Stimulated activated CD4-positive, alpha-beta T cell treated with anti-CD3 and anti-CD28 coated beads, Interleukin-15, amount 100 ng/mL, for 1 hour (primary cell): ENCODE measurements at places on chromosomes 11 and 22.
A peak's percentile ranks its signal among the peaks of the same experiment; 100 is the strongest.

- no peak for DNase-seq
Observed at GRCh38 chr11:64643256-64643881, 52.3 kb downstream of the SLC22A12 start.

GRCh38 chr11:104487046-104487806 is 323.3 kb upstream of the PDGFD start:
- no peak for DNase-seq

GRCh38 chr11:18309691-18310090 is 12.2 kb downstream of the HPS5 start:
- no peak for DNase-seq

DNA sequence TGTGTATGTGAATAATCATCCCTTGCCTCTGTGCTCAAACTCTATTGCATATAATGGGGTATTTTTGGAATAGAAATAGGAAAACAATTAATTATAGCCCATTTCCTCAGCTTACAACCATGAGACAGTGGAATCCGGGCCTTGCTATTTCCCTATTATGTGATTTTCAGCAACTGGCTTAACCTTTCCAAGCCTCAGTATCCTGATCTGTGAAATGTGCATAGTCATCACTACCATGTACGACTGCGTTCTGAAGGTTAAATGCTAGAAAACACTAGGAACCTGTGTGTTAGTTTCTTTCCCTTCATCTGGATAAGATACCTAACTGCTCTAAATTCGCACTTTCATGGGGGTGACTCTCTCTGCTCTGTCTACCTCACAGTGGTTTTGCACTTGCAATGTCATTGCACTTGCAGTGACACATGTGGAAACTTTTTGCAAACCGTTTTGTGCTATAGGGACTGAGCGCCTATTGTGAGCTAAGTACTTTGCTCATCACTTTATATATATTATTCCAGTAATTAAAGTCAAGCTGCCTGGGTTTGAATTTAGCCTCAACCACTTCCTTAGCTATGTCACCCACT is 48.3 kb downstream of the IRAG1 start:
- DNase-seq, result no peak

DNA sequence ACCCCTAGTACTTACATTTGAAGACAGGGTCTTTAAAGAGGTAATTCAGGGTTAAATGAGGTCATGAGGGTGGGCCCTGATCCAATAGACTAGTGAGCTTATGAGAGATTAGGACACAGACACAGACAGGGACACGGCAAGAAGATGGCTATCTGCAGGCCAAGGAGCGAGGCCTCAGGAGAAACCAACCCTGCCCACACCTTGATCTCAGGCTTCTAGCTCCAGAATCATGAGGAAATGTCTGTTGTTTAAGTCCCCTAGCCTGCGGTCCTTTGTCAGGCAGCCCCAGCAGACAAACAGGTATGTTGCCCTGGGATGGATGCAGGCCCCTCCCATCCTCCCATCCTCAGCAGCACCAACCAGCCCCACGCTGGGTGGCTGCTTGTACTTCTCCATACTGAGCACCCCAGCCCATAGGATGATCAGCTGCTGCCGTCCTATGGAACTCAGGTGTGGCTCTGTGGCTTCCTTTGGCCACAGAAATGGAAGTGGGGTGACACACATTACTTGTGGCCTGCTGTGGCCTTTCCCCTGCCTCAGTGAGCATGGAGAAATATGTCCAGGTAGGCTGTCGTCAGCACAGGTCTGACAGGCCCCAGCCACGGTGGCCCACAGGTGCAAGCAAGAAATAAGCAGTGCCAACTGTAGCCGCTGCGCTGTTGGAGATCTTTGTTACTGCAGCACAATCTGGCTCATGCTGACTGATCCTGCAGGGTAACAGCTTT is 7.9 kb downstream of the GNB1L start:
- DNase-seq, result no peak

- no peak for DNase-seq
Observed at GRCh38 chr11:2178906-2179494, 7.4 kb upstream of the TH start.

- no peak for DNase-seq
Observed at GRCh38 chr22:29050457-29050856, 11.2 kb downstream of the C22orf31 start.

- no peak for DNase-seq
Observed at GRCh38 chr11:74299015-74299414, 12.4 kb downstream of the P4HA3 start.

- DNase-seq, result no peak
Observed at GRCh38 chr11:2577031-2577990, 122.5 kb downstream of the KCNQ1OT1 start.

- no peak for DNase-seq
Observed at GRCh38 chr11:118441770-118442275, 5.5 kb downstream of the KMT2A start.

DNA sequence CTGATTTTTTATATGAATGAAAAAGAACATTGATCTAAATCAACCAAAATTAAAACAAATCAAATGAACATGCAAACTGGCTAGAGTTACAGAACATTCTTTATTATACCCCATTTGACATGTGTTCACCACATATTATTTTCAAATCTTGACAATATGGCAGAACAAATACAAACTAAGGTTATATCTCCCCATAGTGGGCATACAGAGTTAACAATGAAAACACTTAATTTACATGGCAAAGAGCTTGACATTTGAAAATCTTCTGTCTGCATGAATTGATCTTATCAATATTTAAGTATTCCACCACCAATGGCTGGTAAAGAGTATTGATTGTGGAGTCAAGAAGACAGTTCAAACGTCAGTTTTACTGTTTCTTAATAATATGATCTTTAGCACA is 197.9 kb upstream of the ANO3 start:
- DNase-seq, result no peak

DNA sequence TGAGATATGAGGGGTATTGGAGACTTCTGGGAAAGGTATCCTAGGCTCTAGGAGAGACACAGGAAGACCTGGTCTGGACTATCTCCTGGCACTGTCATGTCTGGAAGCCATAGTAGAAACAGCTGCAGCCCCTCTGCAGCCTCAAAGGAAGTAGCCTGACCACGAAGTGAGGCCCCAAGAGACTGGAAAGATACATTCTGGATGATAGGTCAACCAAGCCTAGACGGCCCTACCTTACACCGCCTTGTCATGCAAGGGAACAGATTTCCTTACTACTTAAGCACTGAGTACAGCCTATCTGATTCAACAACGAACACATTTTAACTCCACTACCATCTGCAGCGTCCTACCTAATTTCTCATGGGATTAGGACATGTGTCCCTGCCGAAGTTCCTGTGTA is 31.1 kb downstream of the UQCR10 start:
- no peak for DNase-seq

DNA sequence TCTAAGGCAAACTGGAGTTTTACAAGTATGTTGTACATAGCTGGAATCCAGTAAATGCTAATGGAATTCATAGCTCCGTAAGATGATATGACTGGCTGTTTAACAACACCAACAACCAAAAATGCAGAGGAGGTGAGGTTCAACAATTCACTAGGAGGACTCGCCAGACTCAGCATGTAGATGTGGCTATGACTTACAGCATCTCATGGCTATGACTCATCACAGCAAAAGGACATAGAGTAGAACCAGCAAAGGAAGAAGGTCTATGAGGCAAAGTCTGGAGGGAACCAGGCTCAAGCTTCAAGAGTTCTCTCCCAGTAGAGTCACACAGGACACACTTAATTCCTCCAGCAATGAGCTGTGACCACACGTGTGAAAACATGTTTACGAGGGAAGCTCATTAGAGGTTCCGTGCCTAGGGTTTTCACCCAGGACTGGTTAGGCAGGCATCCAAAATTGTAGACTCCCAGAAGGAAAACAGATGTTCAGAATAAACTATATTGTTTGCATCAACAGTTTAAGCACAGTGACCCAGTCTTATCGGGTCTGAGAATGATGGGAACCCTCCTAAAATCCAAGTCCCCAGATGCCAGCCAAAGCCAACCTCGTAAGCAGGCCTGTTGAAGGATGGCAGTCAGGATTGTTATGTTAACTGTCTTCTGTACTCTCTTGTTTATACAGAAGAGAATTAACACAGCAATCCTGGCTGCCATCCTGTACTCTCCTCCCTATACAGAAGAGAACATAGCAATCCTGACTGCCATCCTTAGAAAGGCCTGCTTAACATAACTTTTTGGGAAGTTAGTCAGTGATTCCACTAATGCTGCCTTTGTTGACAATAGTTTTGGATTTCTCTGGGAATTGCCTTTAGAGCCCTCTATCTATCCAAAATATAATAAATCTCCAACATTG is 116.6 kb downstream of the LARGE1 start:
- DNase-seq, result no peak

DNA sequence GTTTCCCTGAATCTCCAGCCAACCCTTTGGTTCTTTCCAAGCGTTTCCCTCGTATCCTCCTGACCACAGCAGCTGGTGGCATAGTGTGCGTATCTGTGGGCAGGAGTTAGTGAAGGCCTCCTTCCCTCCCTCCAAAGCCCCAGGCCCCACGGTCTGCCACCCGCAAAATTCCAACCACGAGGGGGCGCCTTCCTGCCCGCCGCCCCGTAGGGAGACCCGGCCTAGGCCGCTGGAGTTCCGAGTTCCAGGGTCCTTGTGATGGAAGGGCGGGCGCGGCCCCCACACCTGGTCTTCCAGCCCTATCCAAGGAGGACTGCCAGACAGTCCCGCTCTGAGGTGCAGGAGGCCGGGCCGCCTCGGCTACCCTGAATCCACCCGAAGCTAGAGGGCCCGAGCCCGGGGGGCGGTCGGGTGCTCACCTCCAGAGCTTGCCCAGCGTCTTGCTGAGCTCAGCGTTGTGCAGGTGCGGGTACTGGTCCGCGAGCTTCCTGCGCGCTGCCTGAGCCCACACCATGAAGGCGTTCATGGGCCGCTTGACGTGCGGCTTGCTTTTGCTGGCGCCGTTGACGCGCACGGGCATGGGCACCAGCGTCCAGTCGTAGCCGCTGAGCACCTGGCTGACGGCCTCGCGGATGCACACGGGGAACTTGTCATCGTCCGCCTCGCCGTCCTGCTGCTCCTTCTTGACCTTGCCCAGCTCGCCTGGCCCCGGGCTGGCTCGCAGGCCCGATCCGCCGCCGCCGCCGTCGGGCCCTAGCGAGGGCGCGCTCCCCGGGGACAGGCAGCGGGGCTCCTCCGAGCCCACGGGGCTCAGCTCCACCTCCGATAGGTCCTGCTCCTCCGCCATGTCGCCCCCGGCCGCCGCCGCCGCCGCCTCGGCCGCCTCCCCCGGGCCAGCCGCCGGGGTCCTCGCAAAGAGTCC is 1.2 kb downstream of the SOX10 start:
- DNase-seq, result no peak

GRCh38 chr11:41955066-41955465 is 495.6 kb upstream of the LRRC4C start:
- no peak for DNase-seq

DNA sequence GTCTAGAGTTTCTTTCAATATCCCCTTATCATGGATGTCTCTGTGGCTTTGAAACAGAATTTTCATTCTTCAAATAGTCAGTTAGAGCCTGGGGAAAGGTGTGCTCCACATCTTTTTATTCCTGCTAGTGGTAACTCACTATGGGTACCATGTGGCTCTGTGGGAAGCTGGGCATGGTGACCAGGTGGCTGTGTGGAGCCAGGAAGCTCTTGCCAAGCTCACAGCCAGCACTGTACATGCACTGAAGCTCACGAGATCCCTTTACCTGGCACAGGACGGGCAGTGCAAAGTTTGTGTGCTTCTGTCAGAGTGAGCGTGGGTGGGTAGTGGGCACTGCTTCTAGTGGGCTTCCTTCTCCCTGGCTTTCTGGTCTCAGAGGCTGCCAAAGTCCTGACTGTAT is 6.3 kb upstream of the KDM4F start:
- DNase-seq, result no peak

- DNase-seq, result no peak
Observed at GRCh38 chr11:125463590-125464269, 32.3 kb downstream of the FEZ1 start.

DNA sequence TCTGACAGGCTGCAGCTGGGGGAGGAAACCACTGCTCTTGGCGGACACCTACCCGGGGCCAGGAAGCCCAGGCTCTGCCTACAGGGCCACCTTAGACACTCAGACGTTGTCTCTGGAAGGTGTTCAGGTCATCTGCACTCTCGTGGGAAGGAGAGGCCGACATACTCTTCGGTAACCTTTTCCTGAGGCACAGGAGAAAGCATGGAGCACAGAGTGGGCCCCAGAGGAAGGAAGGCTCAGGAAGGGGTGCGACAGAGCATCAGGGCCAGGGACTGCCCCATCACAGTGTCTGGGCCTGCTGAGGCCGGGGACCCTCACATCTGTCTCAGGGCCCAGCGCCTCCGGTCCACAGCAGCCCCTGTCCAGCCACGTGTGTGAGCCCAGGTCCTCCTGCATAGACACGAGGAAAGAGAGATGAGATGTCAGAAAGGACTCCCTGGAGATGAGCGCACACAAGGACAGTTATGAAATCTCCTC is 18.2 kb upstream of the TUB start:
- no peak for DNase-seq

DNA sequence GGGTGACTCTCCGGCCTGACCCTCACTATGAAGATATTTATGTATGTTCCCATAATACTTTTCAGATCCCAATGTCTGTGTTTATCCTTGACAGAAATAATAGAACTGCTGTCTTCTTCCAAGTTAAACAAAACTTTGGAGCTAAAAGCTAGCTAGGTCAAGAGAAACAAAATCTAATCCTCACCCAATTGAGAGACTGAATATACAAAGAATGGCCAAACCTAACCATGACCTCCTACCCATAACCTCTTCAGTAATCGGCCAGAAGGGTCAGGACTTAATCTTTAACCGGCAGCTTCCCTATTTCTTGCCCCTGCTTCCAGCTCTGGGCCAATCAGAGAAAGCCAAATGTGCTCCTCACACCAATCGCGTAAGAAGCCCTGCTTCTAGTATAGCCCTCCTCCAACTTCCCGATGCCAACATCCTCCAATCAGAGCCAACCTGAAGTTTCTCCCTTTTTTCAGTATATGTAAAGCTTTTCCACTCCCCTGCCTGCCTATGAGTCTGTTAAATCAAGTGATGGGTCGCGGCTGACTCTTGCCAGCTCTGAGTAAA is 1.7 kb upstream of the DDX6 start:
- peak; percentile 20 for DNase-seq

GRCh38 chr11:110176366-110177085 is 83.3 kb downstream of the ZC3H12C start:
- no peak for DNase-seq

- no peak for DNase-seq
Observed at GRCh38 chr11:21396342-21397008, 727.1 kb downstream of the NELL1 start.

DNA sequence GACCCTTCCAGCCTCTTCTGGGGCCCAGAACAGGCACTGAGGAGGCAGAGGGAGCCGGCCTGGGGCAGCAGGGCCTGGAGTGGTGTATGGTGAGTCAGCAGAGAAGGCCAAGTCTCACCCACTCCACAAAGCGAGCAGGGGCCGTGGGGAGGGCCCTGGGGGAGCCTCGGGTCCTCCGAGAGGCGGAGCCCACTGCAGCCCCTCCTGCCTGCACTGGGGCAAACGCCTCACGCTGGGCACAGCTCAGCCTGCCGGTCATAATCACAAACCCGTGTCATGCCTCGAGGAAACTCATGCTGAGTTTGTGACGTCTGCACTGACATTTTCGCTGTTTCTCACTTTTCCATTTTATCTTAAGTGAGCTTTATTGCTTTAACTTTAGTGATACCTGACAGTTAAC is 38.4 kb downstream of the TOLLIP start:
- no peak for DNase-seq

- no peak for DNase-seq
Observed at GRCh38 chr11:13228572-13228971, 49.0 kb upstream of the BMAL1 start.

- no peak for DNase-seq
Observed at GRCh38 chr11:33531743-33532181, 168.9 kb downstream of the C11orf91 start.

- DNase-seq, result no peak
Observed at GRCh38 chr11:34397120-34397519, 39.3 kb upstream of the ABTB2 start.
